NCI-H2171 treated with DMSO at 0.1 percent for 48 hours (cell line): ENCODE measurements at places on chromosomes 4 and X.

- DNase-seq = no peak
These were observed 37.2 kb downstream of the CNGA2 start for GRCh38 chrX:151771726-151772125.

DNA sequence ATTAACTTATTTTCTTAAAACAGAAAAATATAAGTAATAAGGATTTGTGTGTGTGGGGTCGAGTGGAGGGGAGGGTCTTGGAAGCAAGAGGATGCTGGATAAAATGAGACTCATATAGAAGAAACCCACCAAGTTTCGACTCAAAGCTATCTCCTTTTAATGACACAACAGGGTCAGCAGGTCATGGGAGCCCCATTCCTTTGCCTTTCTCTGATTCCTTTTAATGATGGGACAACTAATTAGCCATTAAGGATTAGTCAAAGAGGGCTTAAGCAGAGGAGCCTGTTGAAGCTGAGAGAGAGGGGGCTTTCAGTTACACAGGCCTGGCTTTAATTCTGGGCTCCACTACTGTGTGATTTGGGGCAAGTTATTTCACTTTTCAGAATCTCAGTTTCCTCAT is 102.8 kb downstream of the GPR50 start:
- DNase-seq = no peak

GRCh38 chr4:170079981-170080380 is 9.8 kb downstream of the AADAT start:
- no peak for DNase-seq

- no peak for DNase-seq
These were observed 9.5 kb downstream of the CDKL5 start for GRCh38 chrX:18434896-18435295.

GRCh38 chrX:10450229-10450958 is 170.0 kb downstream of the MID1 start:
- DNase-seq = no peak

DNA sequence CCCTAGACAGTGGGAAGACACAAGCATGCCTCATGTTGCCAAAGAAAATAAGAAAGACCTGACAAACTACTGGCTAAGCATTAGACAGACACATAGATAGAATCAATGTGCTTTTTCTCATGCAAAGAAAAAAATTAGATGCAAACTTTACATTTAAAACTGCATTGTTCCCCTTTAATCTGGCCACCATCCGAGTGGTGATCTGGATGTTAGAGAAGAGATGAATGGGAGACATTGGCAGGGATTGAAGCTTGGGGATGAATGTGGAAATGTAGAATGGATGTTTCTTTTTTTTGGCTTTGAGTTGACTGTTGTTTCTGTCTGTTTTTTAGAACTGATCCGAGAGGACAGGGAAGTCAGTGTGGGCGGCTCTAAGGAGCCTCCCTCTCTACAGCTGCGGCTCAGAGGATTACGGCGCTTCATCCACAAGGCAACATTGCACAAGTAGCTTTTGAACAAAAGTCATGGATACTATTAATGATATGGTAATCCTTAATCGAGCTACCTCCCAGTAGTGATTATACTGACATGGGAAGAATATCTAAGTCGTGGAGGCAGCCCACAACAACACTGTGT is 53.0 kb downstream of the HELT start:
- DNase-seq = no peak

- DNase-seq = peak; percentile 26
These were observed 675 bp downstream of the PRIMPOL start for GRCh38 chr4:184649971-184650855.

DNA sequence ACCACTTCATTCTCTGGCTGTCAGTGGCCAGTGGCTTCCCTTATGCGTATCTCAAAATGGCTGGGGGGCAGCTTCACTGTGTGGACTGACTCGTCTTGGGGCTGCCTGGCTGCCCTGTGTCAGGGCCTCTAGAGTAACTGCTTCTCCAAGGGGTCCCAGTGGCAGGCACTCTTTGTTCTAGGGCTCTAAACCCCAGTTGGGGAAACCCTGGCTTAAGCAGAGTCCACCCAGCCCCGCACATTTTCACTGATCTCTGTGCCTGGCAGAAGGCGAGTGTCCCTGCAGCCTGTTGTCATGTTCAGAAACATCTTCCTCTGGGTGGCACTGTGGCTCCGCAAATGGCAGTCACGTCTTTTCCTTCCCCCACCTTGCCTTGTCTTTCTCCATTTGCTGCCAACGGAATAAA is 59.7 kb downstream of the NBDY start:
- DNase-seq = no peak

- peak; percentile 4 for DNase-seq
These were observed 6.5 kb downstream of the RPL39 start for GRCh38 chrX:119784747-119785446.

DNA sequence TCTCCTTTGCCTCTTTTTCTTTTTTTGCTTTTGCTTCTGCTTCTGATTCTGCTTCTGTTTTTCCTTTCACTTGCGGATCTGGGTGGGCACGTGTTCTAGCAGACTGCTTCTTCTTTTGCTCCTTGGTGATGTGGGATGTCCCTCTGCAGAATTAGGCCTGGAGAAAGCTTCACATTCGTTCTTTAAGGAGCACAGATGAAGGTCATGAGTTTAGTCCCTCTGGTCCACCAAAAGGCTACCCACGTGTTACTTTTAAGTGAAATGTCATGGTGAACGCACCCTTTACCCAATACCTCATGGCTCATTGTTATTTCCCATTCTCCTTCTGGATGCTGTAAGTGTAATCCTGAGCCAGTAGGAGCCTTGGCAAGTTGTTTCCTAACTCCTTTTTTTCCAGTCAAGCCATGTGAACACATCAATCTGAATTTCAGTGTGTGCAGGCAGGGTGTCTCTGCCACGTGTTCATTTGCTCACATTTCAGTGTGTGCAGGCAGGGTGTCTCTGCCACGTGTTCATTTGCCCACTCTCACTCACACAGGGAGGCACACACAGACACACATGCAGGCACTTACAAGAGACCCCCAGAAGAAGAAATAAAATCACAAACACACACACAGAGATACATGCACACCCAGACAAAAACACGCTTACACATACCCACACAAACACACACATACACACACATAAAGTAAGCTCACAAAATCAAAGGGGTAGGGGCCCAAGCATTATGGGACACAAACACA is 36.9 kb downstream of the NBDY start:
- DNase-seq = no peak

DNA sequence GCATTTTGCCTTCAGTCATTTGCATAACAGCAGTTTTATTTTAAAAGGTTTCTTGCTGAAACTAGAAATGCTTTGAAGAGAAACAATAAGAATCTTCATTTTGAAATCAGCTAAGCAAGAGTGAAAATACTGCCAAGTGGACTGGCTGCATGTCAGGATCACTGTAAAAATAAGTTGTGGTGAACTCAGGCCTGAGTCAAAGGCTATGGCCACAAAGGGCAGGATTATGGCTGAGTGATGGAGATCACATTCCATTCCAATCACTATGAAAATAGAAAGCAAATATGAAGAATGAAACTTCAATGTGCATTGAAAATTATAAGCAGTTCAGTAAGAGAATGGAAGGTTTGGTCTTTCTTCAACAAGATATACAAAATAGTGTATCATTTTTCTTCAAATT is 224.5 kb downstream of the PCDH18 start:
- no peak for DNase-seq

DNA sequence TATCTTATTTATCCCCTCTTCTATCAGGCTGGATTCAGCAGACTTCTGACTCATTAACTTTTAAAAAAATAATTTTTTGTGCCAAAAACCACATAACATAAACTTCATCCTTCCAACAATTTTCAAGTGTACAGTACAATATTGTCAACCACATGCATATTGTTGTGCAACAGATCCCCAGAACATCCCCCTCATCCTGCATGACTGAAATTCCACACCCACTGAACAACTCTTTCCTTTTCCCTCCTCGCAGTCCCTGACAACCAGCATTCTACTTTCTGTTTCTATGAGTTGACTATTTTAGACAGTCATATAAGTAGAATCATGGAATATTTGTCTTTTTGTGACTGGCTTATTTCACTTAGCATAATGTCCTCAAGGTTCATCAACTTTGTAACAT is 2.2 kb upstream of the MID2 start:
- DNase-seq = no peak

DNA sequence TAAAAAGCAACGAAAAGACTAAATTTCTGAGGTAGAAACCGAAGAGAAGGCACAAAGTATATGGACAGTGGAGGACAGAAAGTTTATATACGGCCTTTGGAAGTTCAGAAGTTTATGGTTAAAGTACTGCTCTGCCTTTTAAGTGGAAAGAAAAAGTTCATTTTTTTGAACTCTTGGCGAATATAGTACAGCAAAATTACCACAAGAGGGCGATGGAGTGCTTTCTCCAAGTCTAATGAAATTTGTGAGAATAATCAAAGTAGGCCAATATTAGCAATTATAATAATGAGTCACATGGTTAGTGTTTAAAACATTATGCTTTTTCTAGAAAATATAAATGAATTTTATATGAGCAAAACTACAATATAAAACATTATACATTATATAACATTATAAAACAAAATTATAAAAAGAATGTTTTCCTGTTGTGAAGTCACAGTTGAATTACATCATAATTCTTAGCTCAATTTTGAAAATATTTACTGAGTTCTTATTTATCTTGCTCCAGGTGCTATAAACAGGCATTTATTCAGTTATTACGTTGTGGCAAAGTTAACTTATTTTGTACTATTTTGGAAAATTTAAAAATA is 136.2 kb upstream of the BMPR1B start:
- DNase-seq = peak; percentile 34

- DNase-seq = no peak
These were observed 26.6 kb downstream of the IQSEC2 start for GRCh38 chrX:53254570-53255461.

- no peak for DNase-seq
These were observed 1409.9 kb upstream of the PCDH7 start for GRCh38 chr4:29310252-29310651.

DNA sequence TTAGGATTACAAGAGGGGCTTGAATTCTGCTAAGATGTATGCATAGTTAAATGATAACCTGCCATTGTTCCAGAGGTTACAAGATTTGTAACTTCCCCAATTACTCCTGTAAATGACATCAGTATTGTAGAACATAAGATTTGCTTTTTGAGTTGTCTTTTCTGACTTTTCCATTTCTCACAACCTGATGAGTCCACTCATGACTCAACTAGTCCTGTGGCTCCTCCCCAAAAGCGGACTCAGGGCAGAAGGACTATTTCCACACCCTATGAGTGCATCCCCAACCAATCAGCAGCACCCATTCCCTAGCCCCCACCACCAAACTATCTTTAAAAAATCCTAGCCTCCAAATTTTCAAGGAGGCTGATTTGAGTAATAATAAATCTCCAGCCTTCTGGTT is 54.7 kb downstream of the HOPX start:
- DNase-seq = no peak
